ENCODE measurements at places on chromosomes 6 and 20. TPM values are rescaled to one million over a fixed set of nuclear protein-coding genes. Genes with fewer than 3 reads are reported as not detected.
A peak's percentile ranks its signal among the peaks of the same experiment; 100 is the strongest.

DNA sequence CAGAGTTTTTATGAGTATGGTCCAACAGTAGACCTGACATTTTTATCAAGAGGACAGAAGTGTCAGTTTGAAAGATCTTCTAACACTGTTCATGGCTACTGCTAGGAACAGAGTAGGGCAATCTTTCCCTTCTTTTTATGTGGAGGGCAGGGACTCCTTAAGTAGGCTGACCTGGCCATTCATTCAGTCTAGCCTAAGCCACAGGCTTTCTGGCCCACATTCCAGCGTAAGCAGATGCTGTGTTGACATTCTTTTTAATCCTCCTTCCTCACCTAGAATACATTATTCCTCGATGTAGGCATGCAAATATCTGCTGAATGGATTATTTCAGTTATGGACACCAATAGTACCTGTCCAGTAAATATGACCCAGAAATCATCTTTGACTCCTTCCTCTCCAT lies 188.3 kb downstream of the ATXN1 start:
- no peak for DNase-seq

DNA sequence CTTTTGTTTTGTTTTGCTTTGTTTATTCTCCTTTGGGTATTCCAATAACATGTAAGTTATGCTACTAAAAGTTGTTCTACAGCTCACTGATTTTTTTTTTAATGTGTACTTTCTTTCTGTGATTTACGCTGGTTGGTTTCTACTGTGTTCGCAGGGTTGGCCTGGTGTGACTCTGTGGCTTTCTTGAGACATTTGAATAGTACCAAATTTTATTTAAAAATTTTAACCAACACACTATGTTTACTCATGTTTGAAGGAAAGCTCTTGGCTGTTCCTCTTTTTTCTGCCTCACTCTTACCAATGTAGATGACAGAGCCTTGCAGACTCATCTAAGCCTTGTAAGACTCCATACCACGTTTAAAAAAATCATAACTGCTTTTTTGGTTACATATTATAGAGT lies 1784.9 kb upstream of the DEFB115 start:
- DNase-seq: no peak

DNA sequence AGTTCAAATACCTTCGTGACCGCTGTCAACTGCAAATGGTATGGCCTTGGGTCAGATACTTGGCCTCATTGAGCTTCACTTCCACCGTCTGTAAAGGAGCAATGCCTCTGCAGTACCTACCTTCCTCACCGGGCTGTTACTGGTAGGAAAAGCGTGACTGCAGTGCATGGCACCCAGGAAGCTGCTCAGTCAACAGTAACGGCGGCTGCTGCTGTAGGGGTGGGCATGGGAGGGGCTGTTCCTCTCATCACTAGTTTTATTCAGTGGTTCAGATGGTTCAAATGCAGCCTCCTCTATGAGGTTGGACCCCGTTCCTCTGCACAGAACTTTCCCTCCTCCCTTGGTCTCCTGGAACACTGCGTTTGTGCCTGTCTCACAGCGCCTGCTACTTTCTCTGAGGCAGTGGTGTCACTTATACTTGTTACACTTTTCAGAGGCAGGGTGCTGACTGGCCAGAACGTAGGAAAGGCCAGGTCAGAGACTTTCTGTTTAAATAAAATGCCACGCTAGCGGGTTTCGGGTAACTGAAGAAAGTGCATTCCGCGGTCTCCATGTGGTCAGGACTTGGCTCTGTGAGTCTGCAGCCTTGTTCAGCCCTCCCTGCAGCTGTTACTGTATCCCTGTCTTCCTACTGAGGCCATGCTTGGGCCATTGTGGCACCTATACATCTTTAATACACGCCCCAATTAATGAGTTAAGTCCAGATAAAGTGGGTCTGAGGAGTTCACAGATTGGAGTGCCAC lies 279.6 kb downstream of the NRN1 start:
- no peak for DNase-seq

DNA sequence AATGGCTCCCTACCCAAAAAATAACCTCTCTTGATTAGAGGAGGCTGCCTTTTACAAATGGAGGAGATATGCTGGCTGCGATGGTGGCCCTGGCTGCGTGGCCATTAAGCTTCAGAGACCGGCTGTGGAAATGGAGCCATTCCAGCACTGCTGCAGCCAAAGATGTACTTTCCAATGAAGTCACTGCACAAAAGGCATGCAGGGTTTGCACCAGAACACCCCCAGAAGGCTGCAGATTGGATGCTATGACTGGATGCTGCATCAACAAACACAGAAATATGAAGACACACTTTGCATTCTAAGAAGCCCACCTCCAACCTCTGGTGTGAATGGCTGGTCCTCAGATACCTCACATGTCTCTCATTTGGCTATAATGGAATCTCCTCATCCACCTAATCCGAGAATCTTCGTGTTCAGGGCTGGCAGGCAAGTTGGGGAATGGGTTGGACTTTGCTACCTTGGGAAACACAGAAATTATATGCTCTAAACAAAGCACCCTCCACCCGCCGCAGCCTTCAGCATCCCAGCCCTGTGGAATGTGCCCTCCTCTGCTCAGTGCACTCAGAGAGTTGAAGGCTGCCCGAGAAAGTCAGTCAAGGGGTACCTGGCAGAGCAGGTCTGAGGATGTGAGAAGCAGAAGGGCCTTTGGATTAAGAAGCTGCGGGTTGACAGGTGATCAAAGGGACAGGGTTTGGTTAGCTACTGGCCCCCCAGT lies 35.3 kb downstream of the APCDD1L start:
- no peak for DNase-seq

- no peak for DNase-seq
These were observed 184.1 kb downstream of the MBOAT1 start for GRCh38 chr6:20028143-20028542.

DNA sequence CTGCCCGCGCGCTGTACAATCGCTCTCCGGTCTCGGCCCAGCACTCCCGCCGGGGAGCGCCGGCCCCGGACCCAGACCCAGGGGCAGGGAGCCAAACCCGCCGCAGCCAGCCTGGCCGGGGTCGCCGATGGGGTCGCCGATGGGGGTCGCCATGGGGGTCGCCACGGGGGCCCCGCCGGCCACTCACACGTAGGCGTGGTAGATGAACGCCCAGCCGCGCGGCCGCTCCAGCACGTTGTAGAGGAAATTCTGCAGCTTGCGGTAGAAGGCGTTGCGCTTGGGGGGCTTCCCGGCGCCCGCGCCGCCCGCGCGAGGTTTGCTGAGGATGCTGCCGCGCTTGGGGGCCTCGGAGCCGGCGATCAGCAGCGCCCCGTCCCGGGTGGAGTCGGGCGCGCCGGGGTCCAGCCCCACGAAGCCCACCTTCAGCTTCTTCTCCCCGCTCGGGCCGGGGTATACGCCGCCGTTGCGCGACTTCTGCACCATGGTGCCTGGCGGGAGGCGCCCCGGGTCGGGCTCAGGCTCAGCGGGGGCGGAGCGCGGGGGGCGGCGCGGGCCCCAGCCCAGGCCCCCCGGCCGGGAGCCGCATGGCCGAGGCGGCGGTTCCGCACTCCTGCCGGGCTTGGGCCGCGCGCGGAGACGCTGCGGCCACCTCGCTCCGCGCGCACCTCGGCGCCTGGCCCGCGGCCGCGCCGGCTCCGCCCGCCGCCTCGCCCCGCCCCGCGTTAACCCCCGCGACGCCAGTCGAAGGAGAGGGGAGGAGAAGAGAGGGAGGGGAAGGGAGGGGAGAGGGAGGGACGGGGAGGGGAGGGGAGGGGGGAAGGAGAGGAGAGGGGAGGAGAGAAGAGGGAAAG lies at the start of gene KCNQ2:
TSS of gene KCNQ2 (minus strand) at position 675 of the 851 bp plus-strand sequence. CDS start at position 483, 192 bp downstream.
- DNase-seq: no peak

- DNase-seq: no peak
These were observed 18.7 kb downstream of the TM9SF4 start for GRCh38 chr20:32128167-32128566.

- no peak for DNase-seq
These were observed 35.8 kb downstream of the DTNBP1 start for GRCh38 chr6:15626878-15627674.

DNA sequence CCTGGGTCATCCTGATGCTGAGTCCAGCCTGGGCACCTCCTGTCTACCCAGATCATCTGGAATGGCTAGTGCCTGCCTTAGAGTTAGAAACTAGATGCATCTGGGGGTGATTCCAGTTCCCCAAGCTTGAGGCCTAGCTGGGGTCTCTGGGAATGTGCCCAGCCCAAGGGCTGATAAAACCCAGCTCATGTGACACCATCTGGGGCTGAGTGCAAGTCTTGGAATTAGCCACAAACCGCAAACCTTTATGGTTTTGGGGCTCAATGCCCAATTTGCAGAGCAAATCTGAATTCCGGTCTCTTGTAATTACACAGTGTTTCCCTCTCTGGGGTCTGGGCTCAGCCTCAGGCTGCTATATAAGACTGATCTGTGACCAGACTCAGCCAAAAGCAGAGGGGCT lies at the start of gene BPIFB4:
TSS of gene BPIFB4 (plus strand) at position 385 of the 400 bp plus-strand sequence. CDS start 1,884 bp downstream, outside the sequence.
- DNase-seq: no peak

- no peak for DNase-seq
These were observed 52.9 kb upstream of the FABP7 start for GRCh38 chr6:122726649-122727048.

GRCh38 chr6:13247627-13248026 lies 80.7 kb downstream of the TBC1D7 start:
- DNase-seq: no peak

DNA sequence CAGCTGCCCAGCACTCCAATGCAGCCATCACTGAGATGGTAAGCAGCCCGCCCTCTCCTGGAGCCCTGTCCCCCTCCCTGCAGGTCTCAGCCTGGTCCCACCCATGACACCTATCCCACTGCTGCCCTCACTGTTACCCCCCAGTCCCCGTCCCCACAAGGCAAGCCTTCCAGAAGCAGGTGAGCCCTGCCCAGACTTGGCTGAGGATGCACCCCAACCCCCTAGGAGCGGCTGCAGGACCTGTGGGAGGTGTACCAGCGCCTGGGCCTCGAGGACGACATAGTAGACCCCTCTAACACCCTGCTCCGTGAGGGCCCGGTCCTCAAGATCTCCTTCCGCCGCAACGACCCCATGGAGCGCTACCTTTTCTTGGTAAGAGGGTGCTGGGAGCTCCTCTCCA lies 9.2 kb downstream of the FGD2 start:
- DNase-seq: no peak

DNA sequence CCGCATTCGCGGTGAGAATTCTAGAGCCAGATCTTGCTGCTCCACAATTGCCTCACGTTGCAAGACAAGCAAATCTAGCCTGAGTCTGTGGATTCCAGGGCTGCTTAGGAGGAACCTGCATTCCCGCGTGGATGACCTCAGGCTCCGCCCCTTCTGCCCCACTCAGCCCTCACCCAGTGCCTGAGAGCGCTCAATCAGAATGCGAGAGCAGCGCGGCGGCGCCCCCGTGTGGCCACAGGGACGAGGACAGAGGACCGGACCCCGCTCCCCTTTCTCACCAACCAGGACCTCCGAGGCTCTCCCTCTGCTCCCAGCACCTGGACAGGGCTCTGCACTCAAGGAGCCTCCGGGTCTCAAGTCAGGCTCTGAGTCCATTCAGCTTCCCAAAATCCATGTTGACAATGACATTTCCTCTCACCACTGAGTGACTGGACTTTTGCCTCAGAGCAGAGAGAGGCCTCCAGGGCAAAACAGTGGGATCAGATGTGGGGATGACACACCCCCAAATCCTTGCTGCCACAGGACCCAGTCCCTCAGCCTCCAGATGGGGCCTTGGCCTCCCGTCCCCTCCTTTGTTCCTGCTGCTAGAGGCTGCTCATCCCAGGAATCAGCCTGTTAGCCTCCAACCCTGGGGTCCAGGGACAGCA lies 52.0 kb downstream of the RPP21 start:
- peak; percentile 60 for DNase-seq

DNA sequence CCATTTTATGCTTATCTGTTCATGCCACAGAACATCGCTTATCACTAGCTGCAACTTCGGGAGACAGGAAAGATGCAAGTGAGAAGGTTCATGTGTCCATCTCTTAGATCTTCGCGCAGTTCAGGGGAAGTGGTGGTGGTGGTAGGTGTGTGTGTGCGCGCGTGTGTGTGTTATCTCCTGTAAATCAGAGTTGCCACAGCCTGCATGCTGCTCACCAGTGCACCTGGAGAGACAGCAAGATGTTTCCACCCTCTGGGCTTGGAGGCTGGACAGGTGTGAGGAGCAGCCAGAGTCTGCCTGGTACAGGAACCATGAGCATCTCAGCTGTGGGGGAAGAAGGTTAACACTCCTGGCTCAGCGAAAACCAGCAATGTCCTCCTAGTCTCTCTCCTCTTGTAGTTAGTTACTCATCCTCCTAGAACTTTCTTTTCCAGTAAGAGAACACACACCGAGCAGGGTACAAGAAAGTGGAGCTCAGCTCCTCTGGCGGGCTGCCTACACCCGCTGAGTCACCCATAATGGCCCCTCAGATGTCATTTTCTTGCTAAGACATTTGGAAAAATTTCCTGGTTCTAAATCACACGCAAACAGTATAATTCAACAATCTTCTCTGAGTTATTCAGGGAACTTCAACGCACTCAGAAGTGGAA lies 5.1 kb upstream of the TUBB1 start:
- DNase-seq: no peak

GRCh38 chr20:59191756-59192532 lies 28.3 kb downstream of the ZNF831 start:
- no peak for DNase-seq

DNA sequence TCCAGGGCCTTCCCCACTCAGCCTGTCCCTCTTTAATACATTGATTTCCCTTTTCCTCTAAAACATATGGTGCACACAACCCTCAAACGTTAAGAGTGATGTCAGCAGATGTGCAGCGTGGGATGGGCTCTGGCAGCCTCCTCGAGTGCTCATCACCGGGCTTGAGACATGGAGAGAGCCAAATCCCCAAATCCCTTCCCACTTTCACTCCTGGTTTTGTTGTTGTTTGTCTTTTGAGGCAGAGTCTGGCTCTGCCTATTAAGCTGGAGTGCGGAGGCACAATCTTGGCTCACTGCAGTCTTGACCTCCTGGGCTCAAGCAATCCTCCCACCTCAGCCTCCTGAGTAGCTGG lies 5.8 kb upstream of the PLTP start:
- DNase-seq: no peak

DNA sequence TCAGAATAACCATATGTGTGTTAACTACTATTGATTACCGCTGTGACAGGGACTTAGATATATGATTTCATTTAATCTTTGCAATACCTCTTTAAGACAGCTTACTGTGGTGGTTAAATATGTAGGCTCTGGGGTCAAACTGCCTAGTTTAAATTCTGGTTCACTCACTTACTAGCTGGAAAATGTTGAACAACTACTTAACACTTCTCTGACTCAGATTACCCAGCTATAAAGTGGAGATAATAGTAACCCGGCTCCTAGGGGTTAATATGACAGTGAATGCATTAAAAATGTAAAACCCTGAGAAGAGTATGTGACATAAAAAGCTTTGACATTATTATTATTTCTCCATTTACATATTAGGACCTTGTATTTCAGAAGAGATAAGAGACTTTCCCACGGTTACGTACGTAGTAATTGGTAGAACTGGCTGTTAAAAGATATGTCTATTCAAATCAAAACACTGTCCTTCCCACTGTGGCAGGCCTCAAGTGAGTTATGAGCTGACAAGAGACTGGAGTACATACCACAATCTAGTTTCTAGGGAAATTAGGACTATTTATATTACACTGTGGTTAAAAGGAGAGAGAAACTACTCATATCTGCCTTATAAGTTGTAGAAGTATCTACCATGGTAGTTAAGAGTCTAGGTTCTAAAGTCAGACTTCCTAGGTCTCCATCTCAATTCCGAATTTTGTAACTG lies 4.4 kb upstream of the PLCB1 start:
- DNase-seq: no peak

SLC52A3 gene
- total RNA-seq: 2.1 TPM

CRISP2 gene
- total RNA-seq: not detected

CAGE1 gene
- not detected for total RNA-seq

BTN1A1 gene
- total RNA-seq: not detected
